ENCODE measurements at places on chromosomes 1 and 21. TPM values are rescaled to one million over a fixed set of nuclear protein-coding genes. Genes with fewer than 3 reads are reported as not detected.
A peak's percentile ranks its signal among the peaks of the same experiment; 100 is the strongest.

Gene MAB21L3
- not detected for total RNA-seq

Gene LENEP
- 1.2 TPM for total RNA-seq

Gene GPA33
- total RNA-seq, result 0.65 TPM

Gene HSD3B1
- total RNA-seq, result not detected

Gene PDIK1L
- total RNA-seq, result 22.7 TPM

Gene NPHS2
- not detected for total RNA-seq

Gene BTBD8
- total RNA-seq, result 3.7 TPM

- no peak overlapping the region for H3K27ac ChIP-seq
- H3K4me1 ChIP-seq, result peaks cover 10% of the 10 kb centered on the region
- DNase-seq, result no peak
- H3K36me3 ChIP-seq, result peaks cover 3% of the 10 kb centered on the region
Observed at GRCh38 chr1:27574871-27575831, 28.8 kb downstream of the AHDC1 start.

GRCh38 chr21:42997053-42997452 is 22.7 kb downstream of the PKNOX1 start:
- H3K36me3 ChIP-seq, result peaks cover 36% of the 10 kb centered on the region
- H3K4me3 ChIP-seq, result no peak overlapping the region
- H3K4me1 ChIP-seq, result peaks cover 8% of the 10 kb centered on the region

DNA sequence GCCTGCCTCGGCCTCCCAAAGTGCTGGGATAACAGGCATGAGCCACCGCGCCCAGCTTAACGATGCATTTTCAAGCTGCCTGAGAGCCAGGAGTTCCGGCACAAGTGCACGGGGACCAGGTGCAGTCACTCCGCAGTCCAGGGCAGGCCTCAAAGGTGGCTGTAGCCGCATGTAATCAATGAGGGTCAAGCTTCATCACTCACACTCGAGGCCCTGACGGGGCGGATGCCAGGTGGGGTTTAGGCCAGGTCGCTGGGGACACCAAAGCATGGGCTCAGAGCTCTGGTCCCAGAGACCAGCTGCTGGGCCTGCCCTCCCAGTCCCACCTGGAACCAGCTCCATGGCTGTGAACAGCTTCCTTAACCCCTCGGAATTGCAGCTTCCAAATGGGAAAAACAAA is 26.1 kb upstream of the GPR153 start:
- H3K4me3 ChIP-seq, result no peak overlapping the region
- H3K27ac ChIP-seq, result no peak overlapping the region
- H3K4me1 ChIP-seq, result peaks cover 6% of the 10 kb centered on the region

DNA sequence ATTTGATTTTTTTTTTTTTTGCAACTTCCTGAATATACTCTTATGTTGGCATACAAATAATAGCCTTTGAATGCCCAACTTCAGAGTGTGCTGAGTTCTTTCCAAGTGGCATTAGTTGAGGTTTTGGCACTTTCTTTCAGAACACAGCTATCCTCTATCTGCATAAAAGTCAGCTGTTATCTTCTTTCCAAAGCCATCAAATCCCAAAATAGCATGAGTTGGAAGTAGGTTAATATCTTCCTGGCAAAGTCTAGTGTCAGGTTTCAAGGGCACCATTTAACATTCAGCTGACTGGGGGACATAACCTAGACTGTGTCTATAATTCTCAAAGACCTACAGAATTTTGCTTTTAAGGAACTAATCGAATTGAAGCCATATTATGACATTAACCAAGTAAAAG is 223.9 kb downstream of the PLPP3 start:
- no peaks in the 10 kb centered on the region for H3K4me1 ChIP-seq
- H3K27ac ChIP-seq, result no peak overlapping the region
- no peak overlapping the region for H3K4me3 ChIP-seq
- H3K36me3 ChIP-seq, result no peaks in the 10 kb centered on the region
- DNase-seq, result no peak
- no peaks in the 10 kb centered on the region for H3K27me3 ChIP-seq

GRCh38 chr21:46094401-46095082 is 3.4 kb upstream of the COL6A2 start:
- peak; percentile 11 for DNase-seq
- H3K4me3 ChIP-seq, result no peak overlapping the region
- peaks cover 10% of the 10 kb centered on the region for H3K27me3 ChIP-seq
- H3K4me1 ChIP-seq, result peaks cover 3% of the 10 kb centered on the region
- H3K27ac ChIP-seq, result no peak overlapping the region
- H3K36me3 ChIP-seq, result no peaks in the 10 kb centered on the region

GRCh38 chr1:197471248-197471985 is 203.4 kb downstream of the CRB1 start:
- no peak for DNase-seq
- H3K4me1 ChIP-seq, result no peaks in the 10 kb centered on the region
- no peak overlapping the region for H3K4me3 ChIP-seq
- H3K27ac ChIP-seq, result no peak overlapping the region

- H3K27me3 ChIP-seq, result no peaks in the 10 kb centered on the region
- H3K36me3 ChIP-seq, result no peaks in the 10 kb centered on the region
- no peak overlapping the region for H3K27ac ChIP-seq
- H3K4me3 ChIP-seq, result no peak overlapping the region
Observed at GRCh38 chr21:40120940-40121575, 253.8 kb downstream of the PCP4 start.

GRCh38 chr1:210272666-210273065 is 40.1 kb downstream of the SERTAD4 start:
- no peaks in the 10 kb centered on the region for H3K36me3 ChIP-seq
- H3K27me3 ChIP-seq, result peaks cover 9% of the 10 kb centered on the region
- no peak overlapping the region for H3K27ac ChIP-seq

GRCh38 chr1:172533513-172534151 is 682 bp downstream of the SUCO start:
- DNase-seq, result peak; percentile 57
- H3K4me3 ChIP-seq, result peak overlapping the region; percentile 97
- H3K36me3 ChIP-seq, result peaks cover 8% of the 10 kb centered on the region
- peak overlapping the region; percentile 98 for H3K27ac ChIP-seq
- H3K27me3 ChIP-seq, result peaks cover 6% of the 10 kb centered on the region

GRCh38 chr1:77134359-77134758 is 84.9 kb downstream of the PIGK start:
- H3K36me3 ChIP-seq, result no peaks in the 10 kb centered on the region
- no peak overlapping the region for H3K27ac ChIP-seq
- no peaks in the 10 kb centered on the region for H3K4me1 ChIP-seq
- DNase-seq, result no peak
- H3K27me3 ChIP-seq, result no peaks in the 10 kb centered on the region
- no peak overlapping the region for H3K4me3 ChIP-seq

- DNase-seq, result no peak
- peaks cover 36% of the 10 kb centered on the region for H3K36me3 ChIP-seq
- no peak overlapping the region for H3K27ac ChIP-seq
- no peaks in the 10 kb centered on the region for H3K4me1 ChIP-seq
- no peak overlapping the region for H3K4me3 ChIP-seq
- no peaks in the 10 kb centered on the region for H3K27me3 ChIP-seq
Observed at GRCh38 chr1:231750818-231751362, 124.3 kb downstream of the DISC1 start.

GRCh38 chr1:189607477-189608096 is 870.1 kb downstream of the BRINP3 start:
- H3K27ac ChIP-seq, result no peak overlapping the region
- no peak overlapping the region for H3K4me3 ChIP-seq
- no peaks in the 10 kb centered on the region for H3K27me3 ChIP-seq
- no peaks in the 10 kb centered on the region for H3K4me1 ChIP-seq

GRCh38 chr1:109773203-109773899 is 9.6 kb upstream of the EPS8L3 start:
- H3K4me1 ChIP-seq, result peaks cover 17% of the 10 kb centered on the region
- peak; percentile 79 for DNase-seq
- H3K27ac ChIP-seq, result no peak overlapping the region
- peaks cover 7% of the 10 kb centered on the region for H3K27me3 ChIP-seq

DNA sequence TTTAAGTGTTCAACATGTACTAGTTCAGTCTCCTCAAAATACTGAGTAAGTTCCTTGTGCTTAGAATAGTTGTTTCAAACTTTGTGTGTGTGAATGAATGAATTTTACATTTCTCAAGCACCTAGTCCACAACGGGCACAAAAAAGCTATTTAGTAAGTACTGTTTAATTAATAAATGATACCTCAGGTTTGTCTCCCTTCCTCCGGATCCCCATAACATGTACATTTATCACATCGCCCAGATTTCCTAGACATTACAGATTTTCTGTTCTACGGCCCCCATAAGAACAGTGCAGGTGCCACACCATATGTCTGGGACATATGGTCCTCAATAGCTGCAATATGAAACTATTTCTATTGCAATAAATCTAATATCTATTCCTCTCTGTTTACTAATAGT is 1.3 kb upstream of the TTF2 start:
- peaks cover 25% of the 10 kb centered on the region for H3K36me3 ChIP-seq
- DNase-seq, result no peak
- no peaks in the 10 kb centered on the region for H3K27me3 ChIP-seq
- no peak overlapping the region for H3K4me3 ChIP-seq

GRCh38 chr1:27597516-27598294 is 6.2 kb downstream of the AHDC1 start:
- H3K36me3 ChIP-seq, result no peaks in the 10 kb centered on the region
- H3K27me3 ChIP-seq, result peaks cover 6% of the 10 kb centered on the region
- H3K4me3 ChIP-seq, result no peak overlapping the region
- no peak overlapping the region for H3K27ac ChIP-seq
- DNase-seq, result no peak

DNA sequence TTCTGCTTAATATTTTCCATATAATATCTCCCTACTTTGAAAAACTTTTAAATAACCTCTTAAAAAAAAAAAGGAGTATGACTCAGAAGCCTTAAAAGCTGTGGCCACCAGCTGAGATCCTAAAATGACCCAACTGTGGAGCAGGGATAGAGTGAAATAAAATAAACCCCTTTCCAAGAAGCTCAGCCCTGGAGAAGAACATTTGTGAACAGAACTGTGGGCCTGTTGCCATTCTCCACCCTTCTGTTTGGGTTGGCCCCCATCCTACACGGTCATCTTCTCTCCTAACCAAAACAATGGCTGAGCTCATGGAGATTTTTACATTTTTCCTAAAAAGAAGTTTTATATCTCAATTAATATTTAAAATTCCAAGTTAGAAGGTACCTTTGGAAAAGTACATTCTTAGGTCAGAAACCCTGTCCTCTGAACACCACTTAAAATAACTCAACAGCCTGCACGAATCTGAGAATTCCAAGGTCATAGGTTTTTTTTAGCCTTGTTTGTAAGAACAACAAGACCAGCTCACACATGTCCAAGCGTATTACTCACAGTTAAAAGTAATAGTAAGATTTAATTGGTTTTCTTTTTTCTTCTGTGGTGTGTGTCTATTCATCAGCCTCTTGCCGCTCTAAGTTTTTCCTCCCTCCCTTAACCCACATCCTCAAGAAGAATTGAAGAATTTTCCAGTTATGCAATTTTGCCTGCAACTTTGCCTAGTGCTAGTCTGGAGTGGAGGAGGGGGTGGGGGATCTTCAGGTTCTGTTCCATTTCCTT is 107.7 kb upstream of the ERRFI1 start:
- H3K36me3 ChIP-seq, result no peaks in the 10 kb centered on the region
- H3K4me3 ChIP-seq, result no peak overlapping the region
- no peaks in the 10 kb centered on the region for H3K4me1 ChIP-seq
- DNase-seq, result no peak
- peaks cover 25% of the 10 kb centered on the region for H3K27me3 ChIP-seq

DNA sequence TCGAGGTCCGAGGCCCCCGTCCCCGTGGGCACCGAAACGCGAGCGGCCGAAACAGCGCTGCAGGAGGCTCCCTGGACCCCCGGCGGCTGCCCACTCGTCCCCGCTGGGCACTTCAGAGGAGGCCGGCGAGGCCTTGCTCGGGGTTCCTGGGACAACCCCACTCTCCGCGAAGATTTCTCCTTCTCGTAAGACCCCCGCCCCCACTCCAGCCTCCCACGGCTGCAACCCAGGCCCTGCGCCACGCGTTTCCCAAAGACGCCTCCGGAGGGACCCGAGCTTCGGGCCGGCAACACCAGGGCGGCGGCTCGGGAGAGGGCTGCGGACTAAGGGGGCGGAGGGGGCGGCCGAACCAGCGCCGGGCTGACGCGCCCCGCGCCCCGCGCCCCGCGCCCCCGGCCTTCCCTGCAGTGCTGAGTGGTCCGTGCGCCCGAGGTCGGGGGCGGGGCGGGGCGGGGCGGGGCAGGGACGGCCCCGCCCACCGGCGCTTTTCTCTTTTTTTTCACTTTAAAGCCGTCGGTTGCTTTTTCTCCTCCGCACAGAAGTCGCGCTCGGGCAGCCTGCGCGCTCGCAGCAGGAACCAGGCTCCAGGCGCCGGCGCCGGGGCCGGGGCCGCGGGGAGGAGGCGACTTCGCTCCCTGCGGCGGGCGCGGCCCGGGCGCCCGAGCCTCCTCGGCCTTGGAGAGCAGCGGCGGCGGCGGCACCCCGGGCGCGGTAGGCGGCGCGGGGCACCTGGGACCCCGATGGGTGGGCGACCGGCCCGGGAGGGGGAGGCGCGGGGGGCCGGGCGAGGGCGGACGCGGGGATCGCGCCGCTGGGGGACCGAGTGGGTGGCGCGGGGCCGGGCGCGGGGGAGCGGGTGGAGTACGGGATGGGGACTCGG is at the start of gene SPSB1:
Gene SPSB1, plus strand, starts transcription at position 534 of the 880 bp plus-strand sequence. CDS start 62,998 bp downstream, outside the sequence.
- H3K27me3 ChIP-seq, result peaks cover 7% of the 10 kb centered on the region
- DNase-seq, result peak; percentile 79
- H3K4me1 ChIP-seq, result peaks cover 22% of the 10 kb centered on the region
- no peak within 1 kb of the TSS for H3K27ac ChIP-seq
- peak within 1 kb of the TSS; percentile 56 for H3K4me3 ChIP-seq

DNA sequence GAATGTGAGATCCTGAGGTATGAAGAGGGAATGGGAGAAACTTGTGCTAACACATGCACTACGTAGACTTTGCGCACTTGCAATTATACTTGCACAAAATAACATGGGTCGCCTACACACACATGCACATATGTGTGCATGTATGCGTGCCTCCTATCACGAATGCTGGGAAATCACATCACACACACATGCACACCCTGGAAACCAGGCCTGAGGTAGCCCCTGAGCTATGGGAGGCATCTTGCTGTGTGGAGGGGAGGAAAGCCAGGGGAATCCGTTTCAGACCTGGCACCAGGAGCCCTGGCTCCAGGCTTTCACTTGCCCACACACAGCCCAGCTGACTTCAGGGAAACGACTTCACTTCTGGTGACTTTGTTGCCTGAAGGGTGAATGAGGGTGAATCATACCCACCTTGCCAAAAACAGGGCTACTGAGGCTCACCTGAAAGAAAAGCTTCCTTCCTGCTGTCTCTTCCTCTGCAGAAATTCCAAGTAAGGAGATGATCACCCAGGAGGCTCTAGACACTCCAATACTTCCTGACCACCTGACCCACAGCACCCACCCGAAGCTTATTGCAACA is 136.0 kb upstream of the NGF start:
- H3K27ac ChIP-seq, result no peak overlapping the region
- no peak overlapping the region for H3K4me3 ChIP-seq
- no peak for DNase-seq
- H3K4me1 ChIP-seq, result no peaks in the 10 kb centered on the region
